ENCODE measurements at places on chromosomes 16 and 17.
A peak's percentile ranks its signal among the peaks of the same experiment; 100 is the strongest.

GRCh38 chr16:67270931-67271338 lies 8.4 kb upstream of the PLEKHG4 start:
- no peak for DNase-seq

GRCh38 chr17:83124871-83125514 lies 45.6 kb downstream of the METRNL start:
- no peak for DNase-seq

- DNase-seq = no peak
Measured at GRCh38 chr16:84597528-84597896, 20.4 kb downstream of the COTL1 start.

DNA sequence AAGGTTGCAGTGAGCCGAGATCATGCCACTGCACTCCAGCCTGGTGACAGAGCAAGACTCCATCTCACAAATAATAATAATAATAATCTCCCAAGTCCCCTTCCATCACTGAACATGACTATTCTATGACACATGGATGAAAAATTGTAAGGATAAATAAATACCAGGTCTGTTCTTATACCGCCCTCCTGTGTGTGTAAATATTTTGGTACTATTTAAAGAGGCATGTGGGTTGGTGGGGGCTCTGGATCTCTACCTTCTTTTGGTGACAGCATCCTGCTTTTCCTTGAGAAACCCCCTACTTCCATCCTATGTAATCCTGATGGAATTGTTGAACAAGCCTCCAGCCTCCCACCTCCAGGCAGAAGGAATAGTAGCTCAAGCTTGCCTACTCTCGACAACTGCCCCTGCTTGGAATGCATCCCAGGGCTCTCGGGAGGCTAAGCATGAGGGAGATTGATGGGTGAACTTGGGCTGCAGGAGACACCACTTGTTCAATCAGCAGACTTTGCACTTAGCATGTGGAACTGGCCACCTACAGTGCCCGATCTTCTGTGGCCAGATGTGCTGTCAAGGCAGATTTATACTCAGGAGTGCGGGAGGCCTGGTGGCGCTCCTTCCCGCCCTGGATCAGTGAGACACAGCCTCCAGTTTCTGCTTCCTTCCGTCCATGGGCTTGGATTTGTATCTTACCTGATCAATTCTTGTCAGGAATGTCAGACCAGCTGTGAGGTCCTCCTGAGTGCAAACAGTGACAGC lies 287.4 kb downstream of the SLC39A11 start:
- no peak for DNase-seq

GRCh38 chr17:69764146-69764545 lies 310.9 kb upstream of the KCNJ16 start:
- no peak for DNase-seq

DNA sequence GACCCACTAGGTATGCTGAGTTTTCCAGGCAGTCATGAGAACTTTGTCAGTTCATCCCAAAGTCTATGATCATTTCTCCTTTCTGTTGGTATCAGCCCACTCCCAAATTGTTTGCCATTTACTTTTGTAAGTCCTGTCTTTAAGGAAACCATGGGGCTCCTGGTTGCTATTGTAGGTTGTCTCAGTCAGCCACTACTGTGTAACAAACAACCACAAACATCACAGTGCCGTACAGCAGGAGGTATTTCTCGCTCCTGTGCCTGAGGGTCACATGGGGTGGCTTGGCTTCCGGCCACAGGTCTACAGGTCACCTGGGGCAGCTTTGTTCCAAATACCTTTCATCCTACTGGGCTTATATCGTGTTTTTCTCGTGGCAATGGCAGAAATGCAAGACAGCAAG lies 71.6 kb downstream of the C17orf67 start:
- no peak for DNase-seq

GRCh38 chr17:28279411-28279810 lies 39.6 kb upstream of the TMEM97 start:
- DNase-seq = no peak

- no peak for DNase-seq
Measured at GRCh38 chr17:46865100-46865499, 13.7 kb downstream of the WNT9B start.

- no peak for DNase-seq
Measured at GRCh38 chr17:33964344-33964979, 290.6 kb upstream of the CCL2 start.

DNA sequence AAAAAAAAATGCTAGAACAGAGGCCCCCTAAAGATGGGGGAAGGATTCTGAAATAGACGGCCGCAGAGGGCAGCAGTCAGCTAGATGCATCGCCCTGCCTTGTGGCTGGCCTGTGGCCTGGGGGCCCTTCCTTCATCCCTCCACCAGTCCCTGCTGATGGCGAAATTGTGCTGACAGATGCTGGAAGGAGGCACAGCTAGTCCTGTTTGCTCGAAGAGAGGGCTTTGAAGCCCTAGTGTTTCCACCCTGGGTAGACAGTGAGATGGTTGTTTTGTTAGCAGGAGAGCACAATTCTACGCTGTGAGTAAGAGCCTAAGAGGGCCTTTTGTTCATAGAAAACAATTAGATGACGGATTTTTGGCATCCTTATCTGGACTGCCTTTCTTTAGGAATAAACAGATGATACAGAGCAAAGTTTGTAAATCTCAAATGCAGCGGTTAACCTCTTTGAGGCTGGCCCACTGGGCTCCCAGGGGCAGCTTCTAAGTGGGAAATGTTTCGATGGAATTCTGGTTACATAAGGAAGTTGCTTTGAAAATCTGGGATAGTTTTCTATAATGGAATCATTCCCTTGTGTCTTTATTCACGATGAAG lies 23.0 kb downstream of the VPS35L start:
- no peak for DNase-seq

- no peak for DNase-seq
Measured at GRCh38 chr17:27349540-27350021, 55.7 kb downstream of the WSB1 start.

- DNase-seq = no peak
Measured at GRCh38 chr17:64326420-64327054, 63.5 kb upstream of the TEX2 start.

DNA sequence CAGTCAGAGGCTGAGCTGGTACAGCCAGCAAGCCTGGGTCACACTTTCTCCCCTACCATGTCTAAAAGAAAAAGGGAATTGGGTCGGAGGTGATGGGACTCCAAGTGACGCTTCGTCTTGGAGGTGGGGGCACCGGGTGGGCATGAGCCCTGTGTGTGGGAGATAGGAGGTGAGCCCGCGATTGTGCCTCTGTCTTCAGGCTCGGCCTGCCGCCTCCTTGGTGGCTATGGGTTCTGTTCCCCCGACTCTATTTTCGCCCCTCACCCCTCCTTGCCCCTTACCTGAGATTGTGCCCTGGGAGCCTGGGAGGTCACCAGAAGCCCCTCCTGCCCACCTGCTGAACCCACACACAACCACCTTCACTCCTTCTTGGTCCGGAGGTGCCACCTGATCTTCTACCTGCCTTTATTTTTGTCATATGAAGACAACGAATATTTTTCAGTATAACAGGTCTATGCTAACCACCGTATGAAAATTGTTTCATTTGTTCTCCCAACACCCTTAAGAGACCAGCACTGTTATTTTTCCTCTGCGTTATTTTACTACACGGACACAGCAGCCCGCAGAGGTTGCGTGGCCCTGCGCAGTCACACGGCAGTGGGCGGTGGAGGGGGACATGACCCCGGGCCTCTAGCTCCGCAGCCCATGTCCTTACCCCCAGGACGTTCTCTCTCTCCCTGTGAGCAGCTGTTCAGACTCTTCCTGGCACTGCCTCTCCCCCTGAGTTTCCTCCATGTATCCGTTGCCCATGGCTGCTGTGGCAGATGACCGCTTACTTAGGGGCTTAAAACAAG lies 49.9 kb downstream of the ATP2C2 start:
- no peak for DNase-seq

DNA sequence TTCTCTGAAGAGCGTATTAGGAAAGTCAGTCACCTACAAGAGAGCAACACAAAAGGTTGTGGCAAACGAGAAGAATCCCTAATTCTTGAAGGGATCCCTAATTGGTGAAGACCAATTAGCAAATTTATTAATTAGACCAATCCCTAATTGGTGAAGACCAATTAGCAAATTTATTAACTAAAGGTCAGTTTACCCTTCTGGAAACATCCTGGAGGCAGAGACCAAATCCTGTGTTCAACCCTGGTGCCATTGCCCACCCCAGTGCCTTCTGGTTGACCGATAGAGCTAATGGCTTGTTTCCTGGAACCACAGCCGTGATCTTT lies 74.2 kb downstream of the WIPI1 start:
- no peak for DNase-seq

DNA sequence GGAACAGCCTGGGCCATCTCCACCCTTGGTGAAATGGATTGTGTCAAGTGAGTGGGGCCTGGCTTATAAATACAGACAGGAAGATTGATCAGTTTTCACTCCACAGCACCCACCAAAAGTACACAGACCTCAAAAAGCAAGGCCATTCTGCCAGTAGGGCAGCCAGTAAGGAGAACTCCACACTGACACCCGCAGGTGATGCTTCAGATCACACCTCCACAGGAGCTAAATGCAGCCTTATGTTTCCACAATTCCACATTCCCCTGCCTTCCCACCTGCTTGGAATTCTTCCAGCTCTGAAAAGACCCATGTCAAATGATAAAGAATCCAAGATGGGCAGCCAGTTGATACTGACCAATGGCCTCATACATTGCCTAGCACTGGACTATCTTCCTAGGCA lies 191.1 kb downstream of the ZFHX3 start:
- DNase-seq = peak; percentile 15

- no peak for DNase-seq
Measured at GRCh38 chr16:15573274-15573895, 69.6 kb downstream of the MARF1 start.

- no peak for DNase-seq
Measured at GRCh38 chr16:24851700-24852099, 5.9 kb downstream of the SLC5A11 start.

All from NCI-H1092 (cell line).